Foreskin melanocyte (primary cell): ENCODE measurements at places on chromosomes 13 and 19.

- no peak for DNase-seq
These were observed 24.9 kb downstream of the MICOS13 start for GRCh38 chr19:5655412-5655811.

- DNase-seq = no peak
These were observed 16.8 kb downstream of the TEX29 start for GRCh38 chr13:111337206-111337605.

- DNase-seq = no peak
These were observed 49.7 kb downstream of the TGDS start for GRCh38 chr13:94546061-94546839.

- DNase-seq = no peak
These were observed 3.3 kb downstream of the NANOS2 start for GRCh38 chr19:45911291-45911690.

GRCh38 chr13:106786006-106786563 is 218.1 kb upstream of the ARGLU1 start:
- DNase-seq = no peak

DNA sequence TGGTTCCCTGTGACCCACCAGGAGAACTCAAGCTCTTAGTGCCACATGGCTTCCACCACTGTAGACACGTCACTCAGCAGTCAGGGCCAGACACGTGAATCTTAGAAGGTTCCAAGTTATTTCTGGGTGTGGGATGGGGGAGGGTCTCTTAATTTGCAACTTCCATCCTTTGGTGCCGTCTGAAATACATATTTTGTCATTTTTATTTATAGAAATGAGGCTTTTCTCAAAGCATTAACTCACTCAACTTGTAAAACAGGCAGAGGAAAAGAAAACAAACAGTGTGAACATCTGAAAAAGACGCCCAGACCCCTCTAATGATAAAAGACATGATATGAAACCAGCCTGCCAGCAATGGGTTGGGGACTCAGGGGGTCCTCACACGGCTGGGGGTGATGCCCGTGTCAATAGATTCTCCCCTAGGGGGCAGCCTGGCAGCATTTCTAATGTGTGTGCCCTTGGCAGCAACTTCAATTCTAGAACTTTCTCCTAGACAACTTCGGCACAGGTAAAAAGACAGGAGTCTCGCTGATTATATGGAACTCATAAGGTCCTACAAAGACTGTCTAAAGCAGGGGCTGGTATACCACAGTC is 15.4 kb downstream of the PIP5K1C start:
- DNase-seq = no peak

DNA sequence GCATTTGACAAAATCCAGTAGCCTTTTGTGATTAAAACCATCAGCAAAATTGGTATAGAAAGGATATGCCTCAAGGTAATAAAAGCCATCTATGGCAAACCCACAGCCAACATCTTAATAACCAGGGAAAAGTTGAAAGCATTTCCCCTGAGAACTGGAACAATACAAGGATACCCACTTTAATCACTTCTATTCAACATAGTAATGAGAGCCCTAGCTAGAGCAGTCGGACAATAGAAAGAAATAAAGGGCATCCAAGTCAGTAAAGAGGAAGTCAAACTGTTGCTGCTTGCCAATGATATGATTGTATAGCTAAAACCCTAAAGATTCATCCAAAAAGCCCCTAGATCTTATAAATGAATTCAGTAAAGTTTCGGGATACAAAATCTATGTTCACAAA is 1510.3 kb downstream of the PCDH9 start:
- DNase-seq = no peak

DNA sequence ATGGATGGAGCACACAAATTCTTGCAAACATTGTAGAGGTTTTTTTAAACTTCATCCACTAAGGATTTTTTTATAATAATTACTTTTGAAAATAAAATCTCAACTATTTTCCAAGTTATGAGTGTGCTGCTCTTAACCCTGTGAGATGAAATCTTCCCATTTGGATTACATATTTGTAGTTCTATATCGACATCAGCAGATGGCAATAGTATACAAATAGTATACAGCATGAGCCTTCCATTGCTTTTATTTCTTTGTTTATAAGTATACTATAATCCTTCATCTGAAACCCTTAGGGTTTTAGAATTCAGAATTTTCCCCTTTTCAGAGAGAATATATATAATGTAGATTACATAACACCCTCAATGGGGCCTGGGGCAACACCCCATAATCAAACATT is 70.5 kb downstream of the GJA3 start:
- peak; percentile 19 for DNase-seq

DNA sequence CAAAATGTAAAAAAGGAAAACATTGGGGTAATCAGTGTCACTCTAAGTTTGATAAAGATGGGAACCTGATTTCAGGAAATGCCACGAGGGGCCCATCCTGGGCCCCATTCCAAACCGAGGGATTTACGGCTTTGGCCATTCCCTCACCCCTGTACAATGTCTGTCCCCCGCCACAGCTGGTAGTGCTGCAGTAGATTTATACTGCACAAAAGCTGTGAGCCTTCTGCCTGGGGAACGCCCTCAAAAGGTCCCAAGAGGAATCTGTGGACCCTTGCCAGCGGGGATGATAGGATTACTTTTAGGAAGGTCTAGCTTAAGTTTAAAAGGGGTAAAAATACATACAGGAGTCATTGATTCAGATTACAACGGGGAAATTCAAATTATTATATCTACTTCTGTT is 173.4 kb upstream of the SGCG start:
- DNase-seq = no peak

DNA sequence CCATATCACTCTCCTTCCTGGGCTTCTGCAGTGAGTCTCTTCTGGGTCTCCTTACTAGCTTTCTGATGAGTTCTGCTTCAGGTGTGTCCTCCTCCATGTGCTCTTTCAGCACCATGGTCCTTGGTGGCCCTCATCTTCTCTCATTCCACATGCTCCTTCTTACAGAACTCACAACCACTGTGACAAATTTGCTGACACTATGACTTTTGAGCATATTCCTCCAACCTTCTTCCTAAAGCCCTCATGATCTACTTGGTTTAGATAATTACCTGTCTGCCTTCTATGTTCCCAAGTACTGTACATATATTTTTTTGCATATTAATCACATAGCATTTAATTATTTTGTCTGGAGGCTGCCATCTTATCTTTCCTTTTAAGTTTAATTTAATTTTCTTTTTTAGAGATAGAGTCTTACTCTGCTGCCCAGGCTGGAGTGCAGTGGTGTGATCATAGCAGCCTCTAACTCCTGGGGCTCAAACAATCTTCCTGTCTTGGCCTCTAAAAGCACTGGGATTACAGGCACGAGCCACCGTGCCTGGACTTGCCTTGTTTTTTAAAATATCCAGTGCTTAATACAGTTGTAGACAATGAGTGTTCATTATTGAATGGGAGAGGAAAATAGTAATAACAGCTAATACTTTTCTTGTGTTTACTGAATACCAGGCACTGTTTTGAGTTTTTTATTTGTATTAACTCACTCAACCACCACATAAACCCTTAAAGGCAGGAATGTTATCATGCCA is 23.5 kb upstream of the FAM216B start:
- DNase-seq = no peak

DNA sequence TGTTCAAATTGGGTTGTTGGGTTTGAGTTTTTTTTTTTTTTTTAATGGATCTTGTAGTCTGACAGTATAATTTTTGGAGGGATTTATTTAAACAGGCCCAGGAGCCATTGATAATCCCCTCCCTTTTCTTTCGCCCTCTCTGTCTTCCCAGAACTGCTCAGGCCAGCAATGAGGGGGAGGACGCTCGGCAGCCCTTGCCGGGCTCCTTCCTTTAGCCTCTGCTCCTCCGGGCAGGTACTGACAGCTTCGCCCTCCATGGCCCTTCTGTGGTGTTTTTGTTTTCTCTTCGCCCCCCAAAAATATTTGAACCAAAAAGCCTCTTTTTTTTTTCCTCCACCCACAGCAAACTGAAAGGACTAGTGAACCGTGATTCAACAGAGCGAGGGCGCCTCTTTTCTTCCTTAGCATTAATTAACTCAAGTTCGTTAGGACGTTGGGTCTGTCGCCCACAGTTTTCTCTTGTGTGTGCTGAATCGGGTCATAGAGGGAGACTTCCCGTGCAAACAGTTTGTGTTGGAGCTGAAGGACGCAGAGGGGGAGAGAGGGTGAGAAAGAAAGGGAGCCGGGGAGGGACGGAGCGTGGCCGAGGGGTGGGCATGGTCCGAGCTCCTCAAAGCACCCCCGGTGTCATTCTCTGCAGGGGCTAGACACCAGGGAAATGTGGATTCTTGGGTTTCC is 21.5 kb downstream of the NFIX start:
- DNase-seq = no peak
